ENCODE measurements at places on chromosomes 7 and 10.
A peak's percentile ranks its signal among the peaks of the same experiment; 100 is the strongest.

DNA sequence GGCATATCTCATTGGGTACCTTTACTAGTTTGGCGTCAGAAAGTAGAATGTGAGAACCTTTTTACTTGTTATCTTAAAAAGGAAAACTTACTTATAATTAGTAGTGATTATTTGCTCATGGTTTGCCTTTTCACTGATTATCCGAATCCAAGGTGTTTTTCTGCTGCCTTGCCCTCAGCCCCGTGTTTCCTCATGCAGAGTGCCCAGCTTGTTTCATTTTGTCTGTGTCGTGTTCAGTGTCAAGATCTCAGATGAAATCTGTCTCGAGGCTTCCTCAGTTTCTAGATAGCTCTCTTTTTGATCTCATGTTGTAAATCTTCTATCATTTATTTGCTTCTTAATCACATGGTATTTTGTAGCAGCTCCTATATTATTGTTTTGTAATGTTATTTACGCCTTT is 30.1 kb downstream of the RPA3 start:
- no peak for DNase-seq

DNA sequence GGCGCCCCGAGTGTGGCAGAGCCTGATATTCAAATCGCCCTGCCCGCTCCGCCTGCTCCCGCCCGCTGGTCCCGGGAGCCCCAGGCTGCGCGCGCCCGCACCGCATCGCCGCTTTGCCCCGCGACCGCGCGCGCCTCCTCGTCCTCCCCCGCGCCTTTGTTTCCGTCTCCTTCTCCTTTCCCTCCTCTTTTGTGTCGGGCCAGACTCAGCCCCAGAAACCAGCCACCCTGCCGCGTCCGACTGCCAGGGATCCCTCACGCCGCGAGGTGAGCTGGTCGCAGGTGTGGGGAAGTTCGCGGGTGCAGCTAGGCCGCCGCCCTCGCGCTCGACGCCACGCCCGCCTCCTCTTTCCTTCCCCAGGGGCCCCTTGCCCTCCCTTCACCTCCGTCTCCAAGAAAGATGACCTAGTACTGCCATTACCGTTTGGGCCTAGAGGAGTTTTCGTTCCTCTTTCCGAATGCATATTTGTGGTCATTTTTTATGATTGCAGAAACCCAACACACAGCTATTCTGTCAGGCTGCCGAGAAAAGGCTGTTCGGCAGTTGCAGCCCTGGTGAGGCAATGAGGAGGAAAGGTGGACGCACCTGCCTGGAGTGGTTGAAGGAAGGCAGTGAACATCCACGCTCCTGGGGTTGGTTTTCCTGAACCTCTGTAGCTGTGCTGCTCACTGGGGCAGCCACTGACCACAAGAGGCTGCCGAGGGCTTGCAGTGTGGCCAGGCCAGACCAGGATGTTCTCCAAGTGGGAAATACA is 107.3 kb downstream of the SNX10 start:
- peak; percentile 70 for DNase-seq

DNA sequence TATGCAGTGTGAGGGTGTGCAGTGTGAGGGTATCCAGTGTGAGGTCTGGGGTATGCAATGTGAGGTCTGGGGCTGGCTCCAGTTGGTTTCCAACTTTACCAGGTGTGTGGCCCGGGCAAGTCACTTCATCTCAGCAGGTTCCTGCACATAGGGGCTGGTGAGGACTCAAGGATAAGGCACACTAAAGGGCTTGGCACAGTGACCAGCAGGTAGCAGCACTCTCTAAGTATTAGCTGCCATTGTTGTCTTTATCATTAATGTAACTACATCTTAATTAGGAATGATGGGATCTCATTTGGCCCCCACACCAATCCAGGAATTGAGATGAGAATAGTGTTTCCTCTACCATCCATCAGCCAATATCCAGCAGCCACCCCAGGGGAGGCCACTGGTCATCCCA is 117.3 kb downstream of the KCNMA1 start:
- no peak for DNase-seq

- DNase-seq, result no peak
Observed at GRCh38 chr10:113091920-113092319, 141.9 kb downstream of the TCF7L2 start.

GRCh38 chr7:10706875-10707493 is 266.7 kb upstream of the PHF14 start:
- no peak for DNase-seq

DNA sequence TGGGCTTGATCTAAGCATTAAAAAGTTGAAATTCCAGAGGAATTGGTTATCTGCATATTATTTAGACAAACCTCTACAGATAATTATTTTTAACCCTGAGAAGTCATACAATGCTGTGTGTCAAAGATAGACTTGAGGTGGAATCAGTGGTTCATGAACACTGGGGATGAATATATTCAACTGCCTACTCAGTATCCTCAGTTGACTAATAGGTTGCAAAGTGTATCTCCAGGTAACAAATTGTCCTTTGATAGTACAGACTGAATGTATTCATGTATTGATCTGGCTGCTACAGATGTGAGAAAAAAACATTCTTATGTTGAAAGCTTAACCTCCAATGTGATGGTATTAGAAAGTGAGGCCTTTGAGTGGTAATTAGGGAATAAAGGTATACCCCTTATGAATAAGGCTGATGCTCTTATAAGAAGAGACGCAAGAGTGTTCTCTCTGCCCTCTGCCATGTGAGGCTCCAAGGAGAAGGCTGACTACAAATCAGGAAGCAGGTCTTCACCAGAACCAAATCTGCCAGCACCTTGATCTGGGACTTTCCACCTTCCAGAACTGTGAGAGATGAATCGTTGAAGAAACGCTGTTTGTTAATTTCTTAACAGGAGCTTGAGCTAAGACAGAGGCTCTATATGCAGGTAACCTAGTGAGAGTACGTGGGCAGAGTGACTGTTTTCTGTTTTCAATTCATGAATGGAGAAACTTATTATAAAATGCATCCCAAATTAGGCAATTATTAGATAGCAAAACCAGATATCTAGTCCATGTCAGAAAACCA is 7.5 kb downstream of the MRPL32 start:
- DNase-seq, result no peak

GRCh38 chr10:13842117-13842516 is 255.4 kb downstream of the PRPF18 start:
- DNase-seq, result no peak

DNA sequence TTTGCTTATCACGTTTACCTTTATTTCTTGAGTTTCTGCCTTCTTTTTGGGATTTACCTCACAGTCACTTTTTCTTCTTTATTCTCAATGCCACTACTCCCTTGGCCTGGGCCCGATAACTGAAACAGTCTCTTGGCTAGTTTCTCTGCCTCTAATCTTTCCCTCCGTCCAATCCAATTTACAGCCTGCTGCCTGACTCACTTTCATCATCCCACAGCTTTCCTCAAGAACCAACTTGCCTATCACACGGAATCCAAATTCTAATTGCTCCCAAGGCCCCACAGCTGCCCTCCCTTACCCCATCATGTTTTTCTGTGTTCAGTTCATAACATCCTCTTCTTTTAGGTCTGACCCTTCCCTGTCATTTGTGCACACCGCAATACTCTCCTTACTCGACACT is 121.4 kb downstream of the HIPK2 start:
- no peak for DNase-seq

DNA sequence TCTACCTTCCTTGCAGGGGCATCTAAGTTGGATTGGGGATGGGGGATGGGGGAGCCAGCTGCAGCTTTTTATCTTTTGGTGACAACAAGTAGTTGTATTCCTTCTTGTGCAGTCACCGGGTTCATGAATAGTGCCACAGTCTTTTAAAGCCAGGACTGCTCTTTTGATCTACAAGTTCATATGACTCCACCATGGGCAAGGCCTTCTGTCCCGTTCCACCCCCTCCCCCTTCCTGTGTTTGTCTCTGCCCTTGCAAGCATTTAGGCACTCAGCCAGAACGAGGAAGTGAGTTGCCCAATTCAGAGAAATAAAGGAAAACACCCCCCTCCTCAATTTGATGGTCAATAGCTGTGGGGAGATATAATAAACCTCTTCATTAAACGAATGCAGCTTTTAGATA is 44.8 kb upstream of the EGR2 start:
- no peak for DNase-seq

DNA sequence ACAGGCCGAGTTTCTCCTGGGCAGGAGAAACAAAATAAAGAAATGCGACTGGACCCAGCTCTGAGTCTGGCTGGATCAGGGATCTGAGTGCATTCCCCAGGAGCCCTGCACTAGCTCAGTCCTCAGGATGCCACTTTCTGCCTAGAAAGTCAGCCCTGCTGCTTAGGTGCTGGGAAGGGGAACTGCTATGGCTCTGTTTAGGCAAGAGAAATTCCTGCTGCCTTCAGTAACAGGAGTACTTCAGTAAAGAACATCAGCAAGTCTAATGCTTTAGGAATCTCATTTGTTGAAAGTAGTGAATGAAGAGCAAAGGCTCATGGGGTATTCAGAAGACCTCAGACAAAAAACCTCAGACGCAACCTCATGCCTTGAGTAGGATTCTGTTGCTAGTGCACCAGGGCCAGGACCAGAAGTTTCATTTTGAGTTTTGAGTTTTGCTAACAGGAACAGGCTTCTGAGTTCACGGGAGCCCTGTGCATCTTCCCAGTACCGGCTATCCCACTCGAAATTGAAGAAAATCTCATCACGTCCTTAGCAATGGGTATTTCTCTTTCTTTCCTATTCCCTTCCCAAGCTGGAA is 170.8 kb upstream of the CDCA7L start:
- no peak for DNase-seq

DNA sequence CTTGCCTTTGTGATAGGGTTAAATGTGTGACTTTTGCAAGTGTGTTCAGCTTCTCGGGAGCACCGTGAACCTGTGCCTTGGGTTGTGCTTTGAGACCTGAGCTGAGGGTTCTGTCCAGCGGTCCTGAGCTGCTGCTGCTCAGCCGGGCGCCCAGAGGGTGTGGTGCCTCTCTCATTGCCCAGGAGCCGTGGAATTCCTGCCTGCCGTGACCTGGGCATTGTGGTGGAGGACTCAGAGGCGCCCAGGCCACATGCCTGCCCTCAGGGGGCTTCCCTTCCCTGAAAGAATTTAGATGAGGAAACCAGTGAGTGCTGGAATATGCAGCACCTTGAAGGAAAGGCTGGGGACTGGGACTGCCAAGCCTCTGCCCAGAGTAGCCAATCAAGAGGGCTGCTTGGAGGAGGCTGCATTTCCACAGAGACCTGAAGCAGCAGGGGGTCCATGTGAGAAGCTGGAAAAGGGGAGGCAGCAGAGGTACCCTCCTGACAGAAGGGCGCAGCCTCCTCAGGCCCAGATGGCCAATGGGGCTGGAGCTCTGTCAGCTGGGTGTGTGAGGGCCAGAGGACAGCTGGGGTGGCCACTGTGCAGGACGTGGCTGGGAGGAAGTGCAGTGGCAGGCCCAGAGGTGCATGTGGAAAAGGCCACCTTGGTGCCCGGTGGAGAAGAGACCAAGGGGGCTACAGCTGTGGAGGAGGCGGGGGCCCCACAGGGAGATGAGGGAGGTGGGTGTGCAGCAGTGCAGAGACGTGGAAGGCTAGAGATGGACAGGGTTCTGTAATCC is 107.3 kb downstream of the NKX6-2 start:
- DNase-seq, result no peak

- DNase-seq, result no peak
Observed at GRCh38 chr10:52020702-52021101, 293.4 kb upstream of the DKK1 start.

GRCh38 chr7:31899356-31899927 is 170.8 kb downstream of the PDE1C start:
- no peak for DNase-seq

GRCh38 chr7:55526770-55527169 is 45.5 kb downstream of the VOPP1 start:
- DNase-seq, result peak; percentile 48

DNA sequence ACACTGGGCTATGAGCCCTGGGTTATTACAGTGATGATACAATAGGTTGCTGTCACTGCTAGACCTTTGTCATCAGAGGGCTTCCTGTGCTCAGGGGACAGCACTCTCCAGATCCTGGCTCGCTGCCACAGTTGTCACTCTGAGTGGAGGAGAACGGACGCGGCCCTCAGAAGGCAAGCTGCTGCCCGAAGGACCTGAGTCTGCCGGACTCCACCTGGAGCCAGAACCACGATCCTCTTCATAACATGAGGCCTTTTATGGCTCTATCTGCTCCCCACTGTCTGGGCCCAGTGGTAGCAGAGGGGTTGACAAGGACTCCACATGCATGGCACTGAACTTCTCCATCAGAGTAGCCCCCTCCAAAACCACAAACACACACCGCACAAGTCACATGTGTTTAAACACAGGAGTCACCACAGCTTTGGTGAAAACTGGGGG is 94.7 kb upstream of the EFCAB10 start:
- peak; percentile 57 for DNase-seq

- DNase-seq, result peak; percentile 37
Observed at GRCh38 chr7:143429770-143430698, 13.2 kb upstream of the TAS2R60 start.

DNA sequence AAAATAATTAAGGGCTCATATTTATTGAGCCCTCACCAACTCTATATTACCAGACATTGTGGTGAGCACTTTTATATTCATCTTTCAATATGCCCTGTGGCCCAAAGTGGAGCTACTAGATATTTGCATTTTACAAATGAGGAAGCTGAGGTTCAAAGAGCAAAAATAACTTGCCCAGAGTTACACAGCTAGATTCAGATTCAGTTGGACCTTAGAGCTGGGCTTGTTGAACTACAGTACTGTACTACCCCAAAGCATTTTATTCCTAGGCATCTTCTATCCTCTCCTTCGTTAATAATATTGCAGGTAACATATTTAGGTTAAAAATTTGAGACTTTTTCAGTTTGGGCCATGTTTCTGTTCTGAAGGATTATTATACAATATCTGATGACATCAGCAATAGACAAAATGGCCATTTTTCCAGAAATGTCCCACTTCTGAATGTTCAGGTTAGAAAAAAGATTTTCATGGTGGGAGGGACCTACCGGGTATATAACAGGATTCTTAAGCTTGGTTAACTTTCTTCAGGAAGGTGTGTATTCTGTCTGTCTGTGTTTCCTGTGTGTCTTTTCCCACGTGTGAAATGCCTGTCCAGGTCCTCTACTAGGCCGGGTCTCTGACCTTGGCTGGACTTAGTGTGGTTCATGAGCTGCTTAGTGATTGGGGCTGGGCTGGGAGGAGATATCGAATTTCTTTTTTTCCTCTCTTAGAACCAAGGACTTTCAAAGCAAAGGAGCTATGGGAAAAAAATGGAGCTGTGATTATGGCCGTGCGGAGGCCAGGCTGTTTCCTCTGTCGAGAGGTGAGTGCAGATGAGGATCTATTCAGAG is 13.6 kb downstream of the PRXL2A start:
- DNase-seq, result peak; percentile 62

DNA sequence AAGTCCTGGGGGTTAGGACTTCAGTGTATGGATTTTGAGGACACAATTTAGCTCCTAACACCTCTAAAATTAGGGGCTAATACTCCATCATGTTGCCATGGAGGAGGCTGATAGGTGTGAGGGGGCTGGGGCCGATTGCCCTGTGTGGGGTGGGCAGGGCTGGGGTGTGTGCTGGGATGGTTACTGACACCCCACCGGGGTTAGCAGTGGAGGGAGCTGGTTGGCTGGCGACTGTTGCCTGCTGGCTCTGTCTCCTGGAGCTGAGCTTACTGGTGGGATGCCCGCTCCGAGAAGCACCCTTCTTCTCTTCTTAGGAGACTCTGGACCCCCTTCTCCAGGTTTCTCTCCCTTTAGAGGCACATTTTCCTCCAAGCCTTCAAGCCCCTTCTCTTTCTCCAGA is 22.2 kb upstream of the SH2D4B start:
- DNase-seq, result no peak

Measured in inflammatory macrophage treated with lipopolysaccharide for 1 hour (primary cell).